Activated CD4-positive, alpha-beta T cell treated with anti-CD3 and anti-CD28 coated beads for 48 hours (primary cell): ENCODE measurements at places on chromosomes 2 and 18.

DNA sequence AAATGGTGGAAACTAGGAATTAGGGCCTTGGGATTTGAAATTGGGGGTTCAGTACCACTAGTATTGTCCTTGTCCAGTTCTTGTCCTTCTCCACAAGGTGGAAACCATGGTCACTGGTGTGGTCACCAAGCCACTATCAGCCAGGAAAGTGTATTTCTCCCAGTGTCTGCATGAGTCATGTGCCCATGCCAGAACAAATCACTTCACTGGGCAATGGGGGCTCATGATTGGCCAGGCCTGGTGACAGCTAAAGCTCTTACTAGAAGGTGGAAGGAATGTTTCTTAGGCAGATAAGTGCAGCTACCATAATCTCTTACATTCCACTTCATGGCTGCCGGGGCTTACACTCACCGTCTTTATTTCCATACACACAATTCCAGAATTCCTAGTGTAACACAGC lies 124.8 kb upstream of the TACR1 start:
- DNase-seq, result no peak

- DNase-seq, result no peak
These were observed 150.2 kb downstream of the NCKAP5 start for GRCh38 chr2:133418021-133418420.

DNA sequence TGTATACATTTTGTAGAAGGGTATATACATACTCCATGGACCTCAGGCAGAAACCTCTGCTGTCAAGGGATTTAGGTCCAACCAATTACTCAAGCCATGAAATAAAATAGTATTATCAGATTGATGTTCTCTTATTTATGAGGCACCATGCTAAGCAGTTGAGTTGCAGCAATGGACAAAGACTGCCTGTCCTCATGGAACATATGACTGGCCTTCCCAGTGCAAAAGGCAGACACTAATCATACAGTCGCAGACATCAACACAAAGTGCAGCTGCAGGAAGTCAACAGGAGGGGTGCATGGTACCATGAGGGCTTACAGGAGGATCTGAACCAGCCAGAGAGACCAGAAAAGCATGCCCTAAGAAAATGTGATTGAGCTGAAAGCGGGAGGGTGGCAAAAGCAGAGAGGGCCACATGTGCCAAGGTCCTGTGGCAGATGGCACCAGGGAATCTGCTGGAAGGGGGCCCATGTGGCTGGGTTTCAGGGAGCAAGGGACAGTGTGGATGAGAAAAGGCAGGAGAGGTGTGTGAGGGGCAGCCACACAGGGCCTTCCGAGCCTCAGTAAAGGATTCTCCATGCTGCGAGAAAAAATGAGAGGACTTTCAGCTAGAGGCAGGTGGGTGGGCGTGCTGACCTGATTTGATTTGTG lies 61.4 kb upstream of the RNF152 start:
- peak; percentile 10 for DNase-seq

DNA sequence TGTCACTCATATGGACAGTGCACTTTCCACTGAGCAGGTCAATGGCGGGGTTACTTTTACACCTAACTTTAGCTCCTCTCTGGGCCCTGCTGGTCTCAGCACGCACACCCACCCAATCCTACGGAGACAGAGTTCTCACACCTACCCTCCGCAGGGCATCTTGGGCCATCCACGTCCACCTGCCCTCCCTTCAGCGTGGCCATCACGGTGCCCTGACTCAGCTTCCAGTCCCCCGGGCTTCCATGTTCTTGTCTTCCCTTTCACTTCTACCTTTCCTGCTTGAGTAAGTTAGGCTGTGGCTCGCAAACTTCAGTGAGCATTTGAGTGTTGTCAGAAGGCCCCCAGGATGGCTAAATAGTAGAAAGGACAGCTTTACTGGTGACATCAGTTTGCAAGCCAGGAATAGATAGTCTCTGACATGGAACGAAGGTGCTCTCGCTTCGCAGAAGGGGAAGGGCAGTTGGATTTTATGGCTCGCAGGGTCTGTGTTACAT lies 232.4 kb downstream of the SEPTIN10 start:
- no peak for DNase-seq

DNA sequence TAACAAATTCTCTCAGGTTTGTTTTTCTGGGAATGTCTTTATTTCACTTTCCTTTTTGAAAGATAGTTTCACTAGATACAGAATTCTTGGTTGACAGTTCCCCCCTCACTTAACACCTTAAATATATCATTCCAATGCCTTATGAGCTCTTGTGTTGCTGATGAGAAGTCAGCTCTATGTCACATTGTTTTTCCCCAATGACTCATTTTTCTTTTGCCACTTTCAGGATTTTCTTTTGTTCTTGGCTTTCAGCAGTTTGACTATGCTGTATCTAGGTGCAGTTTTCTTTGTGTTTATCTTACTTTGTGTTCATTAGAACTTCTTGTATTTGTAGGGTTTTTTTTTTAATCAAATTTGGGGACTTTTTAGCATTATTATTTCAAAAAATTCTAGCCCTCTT lies 5.6 kb upstream of the RALBP1 start:
- no peak for DNase-seq

DNA sequence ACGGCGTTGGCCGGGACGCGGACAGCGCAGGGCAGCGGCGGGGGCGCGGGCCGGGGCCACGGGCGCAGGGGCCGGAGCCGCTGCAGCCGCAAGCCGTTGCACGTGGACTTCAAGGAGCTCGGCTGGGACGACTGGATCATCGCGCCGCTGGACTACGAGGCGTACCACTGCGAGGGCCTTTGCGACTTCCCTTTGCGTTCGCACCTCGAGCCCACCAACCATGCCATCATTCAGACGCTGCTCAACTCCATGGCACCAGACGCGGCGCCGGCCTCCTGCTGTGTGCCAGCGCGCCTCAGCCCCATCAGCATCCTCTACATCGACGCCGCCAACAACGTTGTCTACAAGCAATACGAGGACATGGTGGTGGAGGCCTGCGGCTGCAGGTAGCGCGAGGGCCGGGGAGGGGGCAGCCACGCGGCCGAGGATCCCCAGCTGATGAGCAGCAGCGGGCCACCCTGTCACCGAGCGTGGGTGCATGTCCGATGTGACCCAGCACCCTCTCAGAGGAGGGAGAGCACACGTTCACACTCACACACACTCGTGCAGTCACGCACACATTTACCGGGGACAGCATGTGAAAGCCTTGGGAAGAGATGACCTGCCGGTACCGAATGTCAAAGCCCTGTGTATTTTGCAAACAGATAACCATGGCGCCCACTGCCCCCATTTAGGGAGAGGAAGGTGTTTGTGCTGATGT lies 4.2 kb downstream of the GDF7 start:
- DNase-seq, result no peak

DNA sequence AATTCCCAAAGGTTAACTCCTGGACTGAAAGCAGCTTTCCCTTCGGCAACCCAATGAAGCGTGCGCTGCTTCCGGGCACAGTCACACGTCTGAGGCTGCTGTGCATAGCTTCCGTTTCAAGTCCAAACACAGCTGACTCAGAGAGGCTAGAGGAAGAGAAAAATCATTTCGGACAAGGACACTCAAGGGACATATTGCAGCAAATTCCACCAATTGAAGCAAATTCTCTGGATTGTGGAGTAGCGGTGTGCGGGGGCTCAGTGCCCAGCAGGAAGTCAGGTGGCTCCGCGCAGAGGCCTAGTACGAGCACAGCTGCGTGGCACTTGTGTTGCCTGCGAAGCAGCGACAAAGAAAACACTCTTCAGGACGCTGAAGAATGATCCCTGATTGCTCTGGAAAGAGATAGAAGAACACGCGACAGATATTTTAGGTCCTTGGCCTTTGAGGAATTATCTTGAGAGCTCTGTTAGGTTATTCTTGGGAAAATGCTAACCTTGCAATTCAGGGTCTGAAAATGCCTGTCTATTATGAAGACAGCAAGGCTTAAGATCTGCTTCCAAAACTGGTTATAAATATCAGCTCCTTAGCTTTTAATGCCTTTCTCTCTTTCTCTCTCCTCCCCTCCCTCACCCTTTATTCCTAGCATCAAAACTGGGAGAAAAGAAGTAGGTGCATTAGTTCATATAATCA lies 352.6 kb upstream of the DLGAP1 start:
- no peak for DNase-seq

DNA sequence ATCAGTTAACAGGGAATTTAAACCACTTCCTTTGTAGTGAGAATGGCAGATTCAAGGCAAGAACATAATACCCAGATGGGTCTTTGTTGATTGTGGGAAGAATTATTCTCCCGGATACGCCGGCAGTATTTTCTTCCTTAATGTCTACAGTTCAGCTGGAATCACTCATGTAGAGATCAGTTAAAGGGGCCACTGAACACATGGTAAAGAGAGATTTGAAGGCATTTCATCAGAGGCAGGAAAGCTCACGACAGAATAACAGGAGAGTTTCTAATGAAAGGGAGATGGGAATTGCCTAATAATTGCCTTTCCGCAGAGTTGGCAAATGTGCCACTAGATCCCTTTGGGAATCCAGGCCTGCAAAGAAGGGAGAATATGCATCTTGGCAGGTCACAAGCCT lies 327.7 kb upstream of the ZNF804A start:
- no peak for DNase-seq

- DNase-seq, result no peak
These were observed 220.1 kb downstream of the HAUS1 start for GRCh38 chr18:46324087-46324955.

GRCh38 chr2:182207049-182207746 lies 219.6 kb downstream of the PDE1A start:
- DNase-seq, result no peak

GRCh38 chr18:22193466-22193865 lies 24.1 kb downstream of the GATA6 start:
- DNase-seq, result no peak

DNA sequence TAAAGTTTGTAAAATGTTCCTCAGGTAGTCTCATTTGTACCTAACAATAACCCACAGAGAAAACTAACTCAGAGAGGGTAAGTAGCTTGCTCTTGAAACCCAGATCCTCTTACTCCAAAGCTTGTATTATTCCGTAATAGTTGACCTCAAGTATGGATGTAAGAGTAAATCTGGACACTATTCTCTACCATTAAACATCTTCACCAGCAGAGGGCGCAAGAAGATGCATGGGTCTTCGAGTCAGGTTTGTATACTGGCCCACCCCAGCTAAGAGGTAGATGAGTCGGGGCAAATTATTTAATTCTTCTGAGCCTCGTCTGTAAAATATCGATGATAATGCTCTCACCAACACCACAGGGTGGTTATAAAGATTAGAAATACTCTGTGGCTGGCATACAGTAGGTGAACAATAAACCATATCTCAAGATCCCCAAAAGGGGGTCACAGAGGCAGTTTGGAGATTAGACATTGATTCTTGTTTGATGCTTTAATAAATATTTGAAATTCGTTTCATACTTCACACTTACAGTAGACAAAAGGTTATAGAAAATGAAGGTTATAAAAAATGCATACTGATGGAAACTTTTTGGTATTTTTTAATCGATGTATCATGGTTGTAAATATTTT lies 3.5 kb upstream of the CABLES1 start:
- peak; percentile 58 for DNase-seq

DNA sequence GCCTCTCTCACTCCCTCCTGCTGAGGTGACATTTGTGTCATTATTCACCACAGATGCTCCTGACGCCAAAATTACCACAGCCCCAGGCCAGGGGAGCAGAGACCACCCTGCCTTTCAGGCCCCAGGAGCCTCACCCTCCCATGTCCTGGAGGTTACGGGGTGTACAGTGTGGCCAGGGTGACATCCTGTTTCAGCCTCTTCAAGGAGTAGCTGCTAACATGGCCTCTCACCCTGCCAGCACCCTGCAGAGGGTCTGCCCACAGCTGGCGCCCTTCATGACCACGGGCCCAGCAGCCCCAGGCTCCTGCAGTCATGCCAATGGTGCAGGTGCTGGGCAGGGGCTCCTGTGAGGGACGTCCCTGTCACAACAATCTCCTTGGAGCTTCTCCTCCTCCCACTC lies 92.6 kb downstream of the SMIM21 start:
- DNase-seq, result no peak

DNA sequence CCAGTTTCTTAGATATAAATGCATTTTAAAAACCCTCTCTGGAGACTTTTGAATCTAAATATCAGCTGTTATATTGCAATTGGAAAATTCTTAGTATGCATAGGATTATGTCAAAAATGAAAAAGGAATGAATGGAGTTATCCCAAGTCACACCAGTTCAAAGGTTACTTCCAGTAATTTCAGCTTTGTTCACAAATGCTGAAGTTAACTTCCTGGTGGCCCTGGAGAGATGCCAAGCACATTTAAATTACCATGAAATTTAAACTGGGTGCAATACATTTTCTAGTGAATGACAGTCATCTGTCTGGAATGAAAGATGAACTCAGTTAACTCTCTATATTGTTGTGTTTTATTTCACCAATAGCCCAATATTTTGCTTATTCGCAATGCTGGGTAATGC lies 753.9 kb downstream of the SUCLG1 start:
- DNase-seq, result no peak

- DNase-seq, result no peak
These were observed 2.6 kb downstream of the RAB27B start for GRCh38 chr18:54830866-54831265.

GRCh38 chr2:206790311-206790935 lies 25.0 kb downstream of the FASTKD2 start:
- DNase-seq, result no peak

- no peak for DNase-seq
These were observed 444.5 kb downstream of the CMPK2 start for GRCh38 chr2:6421138-6421730.

- no peak for DNase-seq
These were observed 49.5 kb upstream of the ACAA2 start for GRCh38 chr18:49862656-49863385.

- no peak for DNase-seq
These were observed 182.4 kb downstream of the NEDD4L start for GRCh38 chr18:58226429-58226828.

DNA sequence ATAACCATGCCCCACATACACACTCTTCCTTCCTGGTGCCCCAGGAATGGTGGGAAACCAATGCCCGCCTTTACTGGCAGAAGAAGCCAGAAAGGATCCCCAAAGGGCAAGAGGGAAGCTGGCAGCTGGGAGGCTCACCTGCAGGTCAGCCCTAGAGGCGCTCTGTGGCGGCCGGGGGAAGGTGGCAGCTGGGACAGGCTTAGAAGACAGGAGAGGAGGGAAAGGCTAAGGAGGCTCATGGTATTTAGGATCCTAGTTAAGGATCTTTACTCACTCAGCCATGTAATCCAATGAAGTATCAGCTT lies 23.8 kb downstream of the ADRA2B start:
- no peak for DNase-seq

- DNase-seq, result no peak
These were observed 47.1 kb downstream of the ITGAV start for GRCh38 chr2:186636800-186637496.

DNA sequence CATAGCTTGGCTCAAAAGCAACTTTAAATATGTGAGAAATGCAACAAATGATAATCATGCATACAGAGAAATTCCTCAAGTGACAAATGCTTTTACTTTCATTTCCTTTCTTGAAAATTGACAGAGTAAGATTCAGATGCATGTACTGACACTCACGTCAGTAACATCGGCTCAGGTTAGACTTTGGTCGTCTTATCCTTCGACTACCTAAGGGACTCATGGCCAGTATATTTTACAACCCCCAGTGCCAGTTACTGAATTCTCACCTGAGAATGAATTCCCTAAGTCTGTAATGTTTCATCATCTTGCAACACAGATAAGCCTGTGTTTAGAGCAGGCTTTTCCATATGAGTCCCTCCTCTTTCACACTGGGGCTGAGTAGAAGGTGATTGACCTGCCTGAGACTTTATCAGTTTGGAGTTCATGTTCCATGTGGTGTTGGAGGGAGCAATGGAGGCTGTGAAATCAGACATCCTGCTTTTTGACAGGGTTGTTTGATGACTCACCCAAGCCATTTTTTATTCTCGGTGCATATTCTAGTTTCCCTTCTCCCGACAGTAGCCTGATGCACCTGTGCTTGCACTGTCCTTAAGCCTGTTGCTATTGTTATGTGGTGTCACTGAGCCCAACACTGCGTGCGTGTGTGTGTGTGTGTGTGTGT lies 30.5 kb upstream of the ATP8B1 start:
- peak; percentile 40 for DNase-seq
